ENCODE measurements at places on chromosomes 3 and 15.
A peak's percentile ranks its signal among the peaks of the same experiment; 100 is the strongest.

DNA sequence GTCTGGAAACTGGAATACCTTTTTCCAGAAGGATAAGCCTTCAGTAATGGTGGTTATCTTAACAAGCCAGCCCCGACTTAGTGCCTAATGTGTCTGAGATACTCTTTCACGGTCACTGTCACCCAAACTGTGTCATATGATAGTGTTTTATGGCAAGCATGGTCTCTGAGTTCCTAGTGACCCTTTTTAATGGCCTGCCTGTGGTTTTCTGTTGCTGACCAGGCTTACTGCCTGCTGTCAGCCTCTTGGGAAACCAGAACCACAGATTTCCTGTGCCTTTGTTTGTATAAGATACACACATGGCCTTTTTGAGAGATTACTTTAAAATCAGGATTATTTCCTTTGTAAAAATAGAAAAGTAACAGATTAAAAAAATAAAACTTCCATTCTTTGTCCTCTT, 22.4 kb downstream of the HPS3 start:
- peak; percentile 41 for DNase-seq

DNA sequence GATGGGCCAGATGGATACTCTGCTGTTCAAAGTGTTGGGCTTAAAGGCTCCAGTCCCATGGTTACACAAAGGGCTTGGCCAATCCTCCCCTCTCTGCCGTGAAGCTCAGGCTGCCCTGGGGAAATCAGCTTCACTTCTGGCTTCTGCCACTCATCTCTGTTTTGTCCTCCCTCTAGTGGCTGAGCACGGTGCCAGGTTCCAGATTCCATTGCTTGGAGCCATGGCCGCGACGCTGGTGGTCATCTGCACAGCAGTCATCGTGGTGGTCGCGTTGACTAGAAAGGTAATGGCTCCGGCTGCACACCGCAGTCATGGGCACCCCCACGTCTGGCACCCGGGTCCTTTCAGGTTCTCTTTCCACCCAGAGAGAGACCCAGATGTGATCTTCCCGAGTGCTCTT, 5.6 kb downstream of the TIGIT start:
- no peak for DNase-seq

DNA sequence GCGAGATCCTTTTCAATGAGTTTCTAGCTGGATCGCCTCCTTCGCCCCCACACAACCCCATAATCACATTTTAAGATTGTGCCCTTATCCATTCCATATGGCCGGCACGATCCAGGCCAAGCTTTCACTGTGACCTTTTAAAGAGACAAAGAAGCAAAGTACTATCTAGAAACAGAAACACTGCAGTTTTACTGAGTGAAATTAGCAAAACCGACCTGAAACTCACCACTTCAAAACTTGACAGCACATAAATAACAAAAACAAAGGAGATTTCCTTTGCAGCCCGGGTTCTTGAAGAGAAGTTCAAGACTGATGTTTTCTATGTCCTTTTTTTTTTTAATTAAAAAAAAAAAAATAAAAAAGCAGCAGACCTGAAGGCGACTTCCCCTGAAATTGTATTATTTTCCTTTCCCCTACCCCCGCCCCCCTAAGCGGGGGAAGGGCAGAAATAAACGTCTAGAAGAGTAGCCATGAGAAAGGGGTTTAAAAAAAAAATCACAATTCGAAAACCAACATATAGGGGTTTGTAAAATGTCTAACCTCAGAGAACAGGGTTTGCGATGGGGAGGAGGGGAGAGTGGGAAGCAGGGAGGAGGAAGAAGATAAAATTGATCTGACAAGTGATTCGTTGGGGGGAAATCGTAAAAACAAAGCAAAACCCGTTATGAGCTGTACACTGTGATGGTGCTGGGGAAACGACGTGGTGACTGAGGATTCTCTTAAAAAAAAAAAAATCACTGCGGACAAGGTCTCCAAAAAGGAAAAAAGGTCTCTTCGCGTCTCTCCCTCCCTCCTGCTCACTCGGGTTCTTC, 1.5 kb downstream of the SATB1 start:
- DNase-seq: peak; percentile 48

DNA sequence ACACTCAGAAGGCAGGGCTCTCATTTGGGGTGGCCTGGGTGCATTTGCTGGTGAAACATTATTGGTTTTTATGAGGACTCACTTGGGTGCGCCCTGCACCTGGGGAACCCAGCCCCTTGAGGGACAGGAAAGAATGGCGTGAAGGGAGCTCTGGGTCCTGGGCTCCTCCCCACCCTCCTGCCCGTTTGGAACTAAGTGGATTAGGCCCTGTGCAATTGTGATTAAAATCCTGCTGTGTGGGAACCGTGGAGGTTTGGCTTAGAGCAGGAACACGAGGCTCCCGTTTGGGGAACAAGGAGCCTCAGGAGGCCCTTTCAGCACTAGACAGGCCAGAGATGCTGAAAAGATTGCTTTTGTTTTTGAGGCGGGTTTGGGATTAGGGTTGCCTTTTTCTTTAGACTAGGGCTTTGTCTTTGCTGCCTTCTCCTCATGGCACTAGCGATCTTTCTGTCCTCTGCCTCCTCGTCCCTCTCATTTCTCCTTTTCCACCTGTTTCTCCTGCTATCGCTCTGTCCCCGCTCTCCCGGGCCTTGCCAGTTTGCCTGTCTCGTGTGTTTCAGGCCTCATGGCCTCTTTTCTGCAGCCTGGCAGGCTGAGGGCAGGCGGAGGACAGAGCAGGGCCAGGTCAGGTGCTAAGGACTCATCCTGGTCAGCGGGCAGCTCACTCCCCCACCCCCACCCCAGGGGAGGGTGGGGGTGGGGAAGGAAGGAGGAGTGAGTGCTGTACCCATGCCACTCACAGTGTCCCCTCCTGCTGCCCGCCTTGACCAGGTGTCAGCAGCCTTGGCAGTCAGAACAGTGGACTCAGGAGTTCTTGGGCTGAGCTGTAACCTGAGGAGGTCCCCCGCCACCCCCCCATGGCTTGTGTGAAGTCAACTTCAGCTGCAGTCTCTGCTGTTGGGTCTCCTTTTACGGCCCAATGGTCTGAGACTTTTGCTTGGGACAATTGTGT, 8.6 kb downstream of the MAPKAPK3 start:
- no peak for DNase-seq

DNA sequence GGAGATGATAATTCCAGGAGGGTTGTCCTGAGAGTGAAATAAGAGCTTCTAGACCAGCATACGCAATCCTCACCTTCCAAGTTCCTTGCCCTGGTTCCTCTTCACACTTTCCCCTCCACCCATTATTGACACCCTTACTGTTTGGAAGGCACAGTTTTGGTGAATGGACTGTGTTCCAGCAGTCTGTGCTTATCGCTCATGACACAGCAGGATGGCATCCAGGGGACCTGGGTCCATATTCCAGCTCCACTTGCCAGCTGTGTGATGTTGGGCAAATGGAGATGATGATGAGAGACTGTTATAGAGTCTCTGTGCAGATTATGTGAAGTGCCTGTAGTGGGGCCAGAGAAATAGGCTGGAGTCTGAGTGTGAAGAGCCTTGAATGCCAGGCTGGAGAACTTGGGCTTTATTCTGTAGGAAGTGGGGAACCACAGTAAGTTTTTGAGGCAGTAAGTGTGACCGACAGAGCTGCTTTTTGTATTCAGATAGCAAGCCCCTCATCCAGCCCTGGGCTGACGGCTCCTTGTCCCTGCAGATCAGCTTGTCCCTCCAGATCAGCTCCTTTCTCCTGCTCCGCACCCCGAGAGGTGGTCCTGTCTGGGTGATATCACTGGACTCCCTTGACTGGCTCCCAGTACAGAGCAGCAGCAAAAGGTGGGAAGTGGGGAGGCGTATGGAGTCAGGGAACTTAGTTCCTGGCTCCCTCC, 8.1 kb downstream of the KBTBD13 start:
- DNase-seq: no peak

DNA sequence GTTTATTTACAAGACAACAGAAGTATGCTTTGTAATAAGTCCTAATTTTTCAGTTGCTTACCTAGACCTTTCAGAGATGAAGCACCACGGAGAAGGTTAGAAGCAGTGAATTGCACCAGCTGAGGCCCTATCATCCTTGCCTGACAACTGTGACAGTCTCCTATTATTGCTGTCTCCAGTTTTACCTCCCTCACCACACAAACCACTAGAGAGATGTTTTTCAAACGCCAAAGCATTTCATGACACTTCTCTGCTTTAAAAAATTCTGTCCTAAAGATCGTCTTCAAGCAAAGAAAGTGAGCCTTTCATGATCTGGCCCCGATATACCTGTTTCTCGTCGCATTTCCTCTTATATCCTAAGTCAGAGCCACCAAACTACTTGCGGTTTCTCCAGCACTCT, 72.3 kb upstream of the TSPAN3 start:
- DNase-seq: no peak
